ENCODE measurements at places on chromosomes 13 and 19. TPM values are rescaled to one million over a fixed set of nuclear protein-coding genes. Genes with fewer than 3 reads are reported as not detected.
A peak's percentile ranks its signal among the peaks of the same experiment; 100 is the strongest.

GRCh38 chr13:87234981-87235380 is 436.2 kb upstream of the SLITRK5 start:
- no peak overlapping the region for H3K4me3 ChIP-seq
- DNase-seq, result no peak
- H3K4me1 ChIP-seq, result no peaks in the 10 kb centered on the region
- H3K27ac ChIP-seq, result no peak overlapping the region
- no peaks in the 10 kb centered on the region for H3K27me3 ChIP-seq
- H3K36me3 ChIP-seq, result no peaks in the 10 kb centered on the region

The BRME1 gene
- total RNA-seq, result 1.7 TPM

The CASP14 gene
- not detected for total RNA-seq

- no peak for DNase-seq
- no peak overlapping the region for H3K27ac ChIP-seq
- peaks cover 25% of the 10 kb centered on the region for H3K27me3 ChIP-seq
- no peaks in the 10 kb centered on the region for H3K4me1 ChIP-seq
These were observed 33.7 kb upstream of the VSTM2B start for GRCh38 chr19:29491995-29492577.

The SMIM7 gene
- total RNA-seq, result 60.7 TPM

The PGLYRP2 gene
- not detected for total RNA-seq

DNA sequence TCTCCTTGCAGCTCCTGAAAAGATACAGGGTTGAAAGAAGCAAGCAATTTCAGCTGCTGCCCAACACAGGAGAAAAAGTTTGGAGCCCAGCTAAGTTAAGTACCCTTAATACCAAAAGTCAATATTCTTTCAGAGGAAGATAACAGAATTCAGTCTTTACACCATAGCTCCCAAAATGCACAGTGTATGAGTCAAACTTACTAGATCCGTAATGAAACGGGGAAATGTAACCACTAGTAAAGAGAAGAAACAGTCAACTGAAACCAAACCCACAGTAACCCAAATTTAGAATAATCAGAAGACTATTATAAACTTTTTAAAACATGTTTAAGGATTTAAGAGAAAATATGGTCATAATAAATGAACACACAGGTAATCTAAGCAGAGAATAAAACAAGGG is 45.2 kb downstream of the SUCLA2 start:
- H3K36me3 ChIP-seq, result peaks cover 18% of the 10 kb centered on the region
- H3K4me3 ChIP-seq, result no peak overlapping the region

GRCh38 chr13:86554066-86554465 is 754.8 kb upstream of the SLITRK6 start:
- DNase-seq, result no peak
- H3K27me3 ChIP-seq, result no peaks in the 10 kb centered on the region
- no peaks in the 10 kb centered on the region for H3K36me3 ChIP-seq
- no peak overlapping the region for H3K27ac ChIP-seq
- H3K4me3 ChIP-seq, result no peak overlapping the region

DNA sequence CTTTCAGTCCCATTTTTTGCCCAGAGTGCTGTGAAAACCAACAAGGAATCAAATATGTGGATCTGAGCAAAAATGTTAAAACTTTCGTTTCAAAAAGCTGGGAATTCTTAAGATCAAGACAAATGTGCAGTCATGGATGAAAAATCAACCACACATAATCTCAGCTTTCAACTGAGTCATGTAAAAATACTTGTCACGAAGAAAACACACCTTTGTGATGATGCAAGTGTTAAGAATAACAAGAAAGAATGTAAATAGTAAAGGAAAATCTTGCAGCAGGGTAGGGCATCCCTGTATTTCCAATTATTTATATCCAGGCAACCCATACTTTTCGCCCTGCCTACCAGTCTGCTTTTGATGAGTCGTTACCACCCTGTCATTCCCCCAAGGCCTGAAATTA is 27.4 kb upstream of the DCLK1 start:
- H3K36me3 ChIP-seq, result no peaks in the 10 kb centered on the region
- H3K4me3 ChIP-seq, result no peak overlapping the region
- DNase-seq, result no peak
- H3K27me3 ChIP-seq, result peaks cover 6% of the 10 kb centered on the region
- H3K4me1 ChIP-seq, result no peaks in the 10 kb centered on the region

The UBE2L5 gene
- total RNA-seq, result not detected

GRCh38 chr13:108618233-108618632 is 11.2 kb upstream of the MYO16 start:
- DNase-seq, result no peak
- no peaks in the 10 kb centered on the region for H3K4me1 ChIP-seq
- H3K27me3 ChIP-seq, result no peaks in the 10 kb centered on the region
- no peaks in the 10 kb centered on the region for H3K36me3 ChIP-seq
- H3K27ac ChIP-seq, result no peak overlapping the region

GRCh38 chr13:22647156-22647850 is 533.5 kb upstream of the SGCG start:
- no peak for DNase-seq
- H3K27me3 ChIP-seq, result peaks cover 6% of the 10 kb centered on the region
- H3K36me3 ChIP-seq, result no peaks in the 10 kb centered on the region
- no peak overlapping the region for H3K4me3 ChIP-seq
- no peak overlapping the region for H3K27ac ChIP-seq

The CYP4F12 gene
- 5.2 TPM for total RNA-seq

DNA sequence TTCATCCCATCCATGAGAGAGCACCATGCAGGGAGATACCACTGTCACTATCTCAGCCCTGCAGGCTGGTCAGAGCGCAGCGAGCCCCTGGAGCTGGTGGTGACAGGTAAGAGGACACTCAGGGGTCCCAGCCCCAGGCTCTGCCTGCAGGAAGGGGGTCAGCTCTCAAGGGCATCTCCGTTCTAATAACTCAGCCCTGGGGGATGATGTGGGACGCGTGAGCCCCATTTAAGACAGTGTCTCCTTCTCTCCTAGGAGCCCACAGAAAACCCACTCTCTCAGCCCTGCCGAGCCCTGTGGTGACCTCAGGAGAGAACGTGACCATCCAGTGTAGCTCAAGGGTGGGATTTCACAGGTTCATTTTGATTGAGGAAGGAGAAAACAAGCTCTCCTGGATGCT is 15.5 kb upstream of the KIR3DL3 start:
- H3K4me1 ChIP-seq, result peaks cover 5% of the 10 kb centered on the region
- H3K4me3 ChIP-seq, result no peak overlapping the region
- peaks cover 25% of the 10 kb centered on the region for H3K27me3 ChIP-seq
- no peak overlapping the region for H3K27ac ChIP-seq
- no peak for DNase-seq

GRCh38 chr13:71577127-71577526 is 289.9 kb downstream of the DACH1 start:
- no peak for DNase-seq
- no peak overlapping the region for H3K27ac ChIP-seq
- no peaks in the 10 kb centered on the region for H3K27me3 ChIP-seq
- H3K4me1 ChIP-seq, result no peaks in the 10 kb centered on the region

The MVB12A gene
- total RNA-seq, result 20.3 TPM

The DHRS12 gene
- 18.1 TPM for total RNA-seq

The CLPTM1 gene
- 76.7 TPM for total RNA-seq

GRCh38 chr13:26964278-26965250 is 204.0 kb upstream of the GPR12 start:
- DNase-seq, result no peak
- no peaks in the 10 kb centered on the region for H3K36me3 ChIP-seq
- peaks cover 40% of the 10 kb centered on the region for H3K27me3 ChIP-seq
- H3K4me1 ChIP-seq, result no peaks in the 10 kb centered on the region
- H3K4me3 ChIP-seq, result no peak overlapping the region

GRCh38 chr13:111330066-111330610 is 9.7 kb downstream of the TEX29 start:
- DNase-seq, result no peak
- H3K4me1 ChIP-seq, result peaks cover 2% of the 10 kb centered on the region
- no peaks in the 10 kb centered on the region for H3K27me3 ChIP-seq
- H3K27ac ChIP-seq, result no peak overlapping the region

- H3K27me3 ChIP-seq, result no peaks in the 10 kb centered on the region
- peak overlapping the region; percentile 69 for H3K27ac ChIP-seq
- peaks cover 18% of the 10 kb centered on the region for H3K4me1 ChIP-seq
- H3K36me3 ChIP-seq, result peaks cover 2% of the 10 kb centered on the region
- no peak for DNase-seq
These were observed 4.1 kb upstream of the UBAC2 start for GRCh38 chr13:99196466-99197116.

DNA sequence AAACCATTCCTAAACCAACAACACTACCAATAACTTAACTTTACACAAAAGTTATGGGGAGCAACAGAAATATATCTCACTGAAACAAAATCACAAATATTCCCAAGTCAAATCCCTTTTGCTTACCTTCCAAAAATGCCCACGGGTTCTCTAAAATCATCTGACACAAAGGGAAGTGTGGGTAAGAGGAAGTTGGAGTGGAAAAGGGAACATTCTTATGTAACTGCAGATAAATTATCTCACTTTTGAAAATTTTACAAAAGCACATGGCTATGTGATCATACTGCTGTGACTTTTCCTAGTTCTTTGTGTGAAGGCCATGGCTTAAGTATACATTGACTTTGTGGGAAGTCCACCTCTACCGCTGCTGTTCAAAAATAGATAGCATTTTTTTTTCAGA is 350.5 kb downstream of the GPC6 start:
- no peak overlapping the region for H3K4me3 ChIP-seq
- no peak overlapping the region for H3K27ac ChIP-seq

The OR7A5 gene
- total RNA-seq, result not detected

- peaks cover 26% of the 10 kb centered on the region for H3K27me3 ChIP-seq
- no peak overlapping the region for H3K27ac ChIP-seq
- no peaks in the 10 kb centered on the region for H3K4me1 ChIP-seq
- no peaks in the 10 kb centered on the region for H3K36me3 ChIP-seq
- no peak overlapping the region for H3K4me3 ChIP-seq
- no peak for DNase-seq
These were observed 114.2 kb upstream of the SPACA7 start for GRCh38 chr13:112261924-112262323.

The CGB2 gene
- not detected for total RNA-seq

GRCh38 chr19:16509141-16510061 is 13.2 kb downstream of the C19orf44 start:
- H3K36me3 ChIP-seq, result peaks cover 3% of the 10 kb centered on the region
- DNase-seq, result no peak
- no peak overlapping the region for H3K27ac ChIP-seq

GRCh38 chr13:39895254-39895653 is 239.8 kb downstream of the COG6 start:
- peaks cover 4% of the 10 kb centered on the region for H3K36me3 ChIP-seq
- H3K27me3 ChIP-seq, result peaks cover 9% of the 10 kb centered on the region
- peaks cover 23% of the 10 kb centered on the region for H3K4me1 ChIP-seq
- H3K4me3 ChIP-seq, result no peak overlapping the region

DNA sequence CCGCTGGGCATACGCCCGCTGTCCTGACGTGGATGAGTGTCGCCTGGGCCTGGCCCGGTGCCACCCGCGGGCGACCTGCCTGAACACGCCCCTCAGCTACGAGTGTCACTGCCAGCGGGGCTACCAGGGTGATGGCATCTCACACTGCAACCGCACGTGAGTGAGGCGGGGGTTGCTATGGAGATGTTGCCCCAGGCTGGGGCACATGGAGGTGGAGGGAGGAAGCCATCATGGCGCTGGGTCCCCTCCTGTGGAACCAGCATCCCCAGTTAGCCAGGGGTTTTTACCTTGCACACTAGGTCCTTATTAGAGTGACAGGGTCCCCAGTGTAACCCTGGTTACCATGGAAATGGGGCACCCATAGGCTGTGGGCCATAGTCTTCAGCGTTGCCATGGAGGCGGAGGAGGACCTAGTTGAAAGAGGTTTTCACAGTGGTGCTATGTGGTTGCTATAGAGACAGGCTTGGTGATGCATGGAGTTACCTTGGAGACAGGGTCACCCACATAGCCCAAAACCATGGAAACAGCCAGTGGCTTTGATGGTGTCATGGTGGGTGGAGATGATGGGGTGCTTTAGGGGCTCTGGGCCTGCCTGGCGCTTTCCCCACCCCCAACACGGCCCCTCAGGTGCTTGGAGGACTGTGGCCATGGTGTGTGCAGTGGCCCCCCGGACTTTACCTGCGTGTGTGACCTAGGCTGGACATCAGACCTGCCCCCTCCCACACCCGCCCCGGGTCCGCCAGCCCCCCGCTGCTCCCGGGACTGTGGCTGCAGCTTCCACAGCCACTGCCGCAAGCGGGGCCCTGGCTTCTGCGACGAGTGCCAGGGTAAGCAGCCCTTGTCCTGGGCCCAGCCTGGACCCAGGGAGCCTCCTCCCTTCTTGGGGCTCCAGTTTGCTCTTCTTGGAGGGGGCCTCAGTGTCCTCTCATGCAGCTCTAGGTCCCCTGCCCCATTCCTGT is 27.1 kb downstream of the MEGF8 start:
- no peak overlapping the region for H3K27ac ChIP-seq
- H3K4me1 ChIP-seq, result peaks cover 12% of the 10 kb centered on the region
- H3K27me3 ChIP-seq, result no peaks in the 10 kb centered on the region
- H3K4me3 ChIP-seq, result no peak overlapping the region
- DNase-seq, result no peak
- peaks cover 6% of the 10 kb centered on the region for H3K36me3 ChIP-seq

- H3K27me3 ChIP-seq, result no peaks in the 10 kb centered on the region
- no peak overlapping the region for H3K4me3 ChIP-seq
- no peaks in the 10 kb centered on the region for H3K4me1 ChIP-seq
- H3K36me3 ChIP-seq, result no peaks in the 10 kb centered on the region
These were observed 984.7 kb upstream of the PCDH9 start for GRCh38 chr13:68214691-68215415.

DNA sequence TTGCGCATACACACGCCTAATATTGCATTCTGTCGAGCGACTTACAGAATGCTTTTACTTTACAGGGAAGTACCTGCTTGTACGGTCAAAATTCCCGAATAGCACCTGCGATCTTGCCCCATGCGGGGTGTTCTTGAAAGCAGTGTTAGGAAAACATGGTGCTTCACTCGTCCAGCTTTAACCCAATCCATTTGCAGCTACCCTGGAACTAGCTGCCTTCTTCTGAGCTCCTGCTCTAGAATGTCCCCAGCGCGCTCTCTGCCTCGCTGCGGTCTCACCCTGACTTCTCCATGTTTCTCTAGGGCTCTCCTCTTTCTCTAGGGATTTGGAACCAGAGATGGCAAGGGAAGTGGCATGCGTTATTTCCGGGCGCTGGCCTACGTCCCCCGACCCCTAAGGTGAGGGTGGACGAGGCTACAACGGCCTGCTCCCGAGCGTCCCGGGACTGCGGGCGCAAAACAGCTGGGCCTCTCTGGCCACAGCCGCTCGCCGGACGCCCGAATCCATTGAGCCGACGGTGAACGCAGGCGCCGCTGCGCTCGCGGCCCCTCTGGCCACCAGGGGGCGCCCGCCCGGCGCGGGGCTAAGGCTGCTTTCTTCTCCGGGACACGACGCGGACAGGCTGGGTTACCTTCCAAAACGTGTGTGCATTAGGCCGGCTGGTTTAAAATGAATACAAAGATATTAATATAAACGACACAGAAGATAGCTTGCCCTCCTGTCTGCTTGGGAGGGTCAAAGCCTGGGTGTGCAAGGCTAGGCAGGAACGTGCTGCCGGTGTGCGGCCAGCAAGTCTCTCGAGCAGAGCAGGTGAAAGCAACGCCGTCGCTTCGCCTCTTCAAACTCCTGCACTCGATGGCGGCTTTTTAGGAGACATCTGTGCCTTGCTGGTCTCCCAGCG is 1.8 kb upstream of the SPRY2 start:
- no peaks in the 10 kb centered on the region for H3K36me3 ChIP-seq
- peak overlapping the region; percentile 79 for H3K4me3 ChIP-seq
- peak; percentile 52 for DNase-seq
- peaks cover 8% of the 10 kb centered on the region for H3K4me1 ChIP-seq

- H3K27me3 ChIP-seq, result no peaks in the 10 kb centered on the region
- no peak for DNase-seq
- peaks cover 5% of the 10 kb centered on the region for H3K36me3 ChIP-seq
- H3K4me3 ChIP-seq, result no peak overlapping the region
These were observed 6.8 kb upstream of the KPTN start for GRCh38 chr19:47490847-47491246.

GRCh38 chr19:19468424-19469050 is 46.8 kb downstream of the TSSK6 start:
- H3K36me3 ChIP-seq, result peaks cover 15% of the 10 kb centered on the region
- H3K27me3 ChIP-seq, result no peaks in the 10 kb centered on the region
- peak overlapping the region; percentile 9 for H3K27ac ChIP-seq
- H3K4me3 ChIP-seq, result no peak overlapping the region
- DNase-seq, result no peak

Measured in T-helper 17 cell (primary cell).